ENCODE measurements at places on chromosomes 7 and 10.

DNA sequence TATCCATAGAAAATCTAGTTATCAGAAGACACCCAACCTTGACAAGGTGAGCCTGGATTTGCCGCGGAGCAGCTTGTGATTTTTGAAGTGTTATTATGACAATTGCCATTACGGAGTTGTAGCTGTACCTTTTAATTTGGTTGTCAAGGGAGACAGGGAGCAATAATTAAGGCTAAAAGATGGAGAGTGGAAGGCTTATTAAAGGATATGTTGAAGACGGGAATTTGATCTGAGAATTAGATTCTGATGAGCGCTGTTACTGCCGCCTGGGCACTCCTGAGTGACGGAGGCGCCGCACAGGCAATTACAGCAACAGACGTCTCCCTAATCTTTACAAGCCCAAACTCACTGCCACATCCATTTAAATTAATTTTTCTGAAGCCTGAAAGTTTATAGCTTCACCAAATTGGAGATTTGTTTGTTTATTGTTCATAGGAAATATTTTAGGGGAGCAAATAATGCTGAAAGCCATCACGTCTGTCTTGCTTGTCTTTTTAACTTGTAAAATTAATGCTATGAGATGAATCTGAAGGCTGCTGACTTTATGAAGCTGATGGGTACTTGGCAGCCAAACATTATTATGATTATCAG, 475.0 kb upstream of the ADARB2 start:
- DNase-seq, result no peak

- no peak for DNase-seq
Observed at GRCh38 chr7:131482800-131483199, 73.6 kb downstream of the PODXL start.

GRCh38 chr10:79241990-79242619, 105.2 kb upstream of the PPIF start:
- no peak for DNase-seq

- no peak for DNase-seq
Observed at GRCh38 chr10:4315551-4315950, 510.5 kb upstream of the AKR1E2 start.

GRCh38 chr7:102875700-102876295, 37.0 kb upstream of the LRRC17 start:
- peak; percentile 100 for DNase-seq

GRCh38 chr7:124566583-124566982, 199.0 kb downstream of the GPR37 start:
- DNase-seq, result peak; percentile 22

- no peak for DNase-seq
Observed at GRCh38 chr7:130047831-130048230, 3.3 kb downstream of the ZC3HC1 start.

GRCh38 chr10:1047937-1048336, 982 bp downstream of the IDI1 start:
- no peak for DNase-seq

- DNase-seq, result no peak
Observed at GRCh38 chr7:136030330-136030729, 53.2 kb upstream of the MTPN start.

- DNase-seq, result no peak
Observed at GRCh38 chr10:65993451-65993850, 932.4 kb upstream of the LRRTM3 start.

- DNase-seq, result no peak
Observed at GRCh38 chr10:78178940-78179339, 145.3 kb downstream of the RPS24 start.

DNA sequence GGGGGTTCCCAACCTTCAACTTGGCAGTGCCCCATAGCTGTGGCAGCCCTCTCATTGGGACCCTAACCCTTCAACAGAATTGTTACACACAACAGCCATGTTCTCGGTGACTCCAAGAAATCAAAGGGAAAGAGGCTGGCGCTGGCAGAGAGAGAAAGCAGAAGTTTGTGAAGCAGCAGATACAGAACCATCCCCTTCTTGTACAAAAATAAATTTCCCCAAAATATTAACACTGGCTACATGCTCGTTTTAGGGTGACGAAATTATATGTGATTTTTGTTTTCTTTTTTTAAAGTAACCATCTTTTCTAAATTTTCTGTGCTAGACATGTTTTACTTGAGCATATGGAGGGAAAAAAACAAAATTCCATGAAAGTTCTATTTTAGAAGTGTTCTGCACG, 45.2 kb upstream of the SAMD8 start:
- DNase-seq, result no peak

GRCh38 chr10:62046522-62047227, 145.2 kb downstream of the ARID5B start:
- DNase-seq, result peak; percentile 52

GRCh38 chr7:134891262-134891695, 95.0 kb upstream of the AGBL3 start:
- peak; percentile 85 for DNase-seq

DNA sequence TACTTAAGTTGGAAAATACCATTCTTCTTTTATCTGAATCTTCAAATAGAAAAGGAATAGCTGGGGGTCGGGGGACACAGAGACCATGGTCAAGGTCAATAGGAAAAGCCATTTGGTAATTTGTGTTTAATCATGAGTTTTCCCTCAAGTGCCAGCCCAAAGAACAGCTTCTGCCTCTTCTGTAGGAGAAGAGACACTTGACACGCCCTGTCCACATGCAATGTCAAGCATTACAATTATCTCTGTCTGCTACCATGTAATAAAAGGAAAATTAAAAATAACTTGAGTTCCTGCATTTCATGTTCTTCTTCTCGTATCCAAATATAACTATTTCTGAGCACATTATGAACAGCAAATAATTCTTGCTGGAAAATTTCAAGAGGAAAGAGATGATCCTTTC, 241.7 kb downstream of the IPMK start:
- DNase-seq, result no peak

DNA sequence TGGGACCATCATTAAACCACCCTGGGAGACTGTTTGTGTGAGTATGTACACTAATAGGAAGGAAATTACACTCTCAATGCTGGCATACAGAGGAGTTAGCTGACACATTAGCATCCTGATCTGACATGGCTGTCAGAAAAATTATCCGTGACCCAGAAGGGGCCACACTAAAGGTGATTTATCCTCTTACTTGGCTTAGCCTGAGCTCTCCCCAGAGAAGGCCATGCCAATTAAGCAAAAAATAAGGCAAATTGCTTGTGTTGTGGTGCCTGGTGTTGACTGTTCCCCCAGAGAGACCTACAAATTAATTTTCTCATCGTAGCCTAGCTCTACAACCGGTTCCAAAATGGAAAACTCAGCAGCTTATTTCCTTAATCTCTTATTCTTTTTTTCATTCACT, 992.3 kb downstream of the KCNMA1 start:
- no peak for DNase-seq

DNA sequence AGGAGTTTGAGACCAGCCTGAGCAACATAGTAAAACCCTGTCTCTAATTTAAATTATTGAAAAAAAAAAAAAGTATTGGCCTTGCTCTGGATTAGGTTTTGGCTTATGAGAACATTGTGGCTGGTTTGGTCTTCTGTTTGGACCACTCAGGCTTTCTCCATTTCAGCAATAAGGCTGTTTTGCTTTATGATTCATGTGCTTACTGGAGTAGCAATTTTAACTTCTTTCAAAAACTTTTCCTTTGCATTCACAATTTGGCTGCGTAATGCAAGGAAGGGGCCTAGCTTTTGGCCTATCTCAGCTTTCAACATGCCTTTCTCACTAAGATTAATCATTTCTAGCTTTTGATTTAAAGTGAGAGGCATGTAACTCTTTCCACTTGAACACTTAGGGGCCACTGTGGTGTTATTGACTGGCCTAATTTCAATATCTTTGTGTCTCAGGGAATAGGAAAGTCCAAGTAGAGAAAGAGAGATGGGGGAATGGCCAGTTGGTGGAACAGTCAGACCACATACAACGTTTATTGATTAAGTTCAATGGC, 38.0 kb upstream of the SRPK2 start:
- peak; percentile 7 for DNase-seq

DNA sequence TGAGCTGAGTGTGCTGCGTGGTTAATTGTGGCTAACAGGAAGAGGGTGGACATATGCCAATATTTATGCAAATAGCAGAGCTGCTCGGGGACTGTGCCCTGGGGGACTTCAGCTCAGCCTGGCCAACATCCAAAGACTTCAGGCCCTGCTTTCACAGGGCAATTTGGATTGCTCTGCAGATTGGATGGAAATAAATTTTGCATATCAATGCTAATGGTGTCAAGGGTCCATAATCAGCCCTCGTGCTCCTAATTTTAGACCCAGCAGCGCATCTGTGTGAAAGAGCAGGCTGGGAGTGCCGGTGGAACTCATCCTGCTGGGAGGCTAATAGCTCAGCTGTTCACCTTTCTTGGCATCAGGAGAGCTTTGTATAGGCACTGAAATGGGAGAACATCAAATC, 270.1 kb downstream of the TCERG1L start:
- no peak for DNase-seq

- no peak for DNase-seq
Observed at GRCh38 chr7:141039376-141039775, 24.6 kb upstream of the MRPS33 start.

DNA sequence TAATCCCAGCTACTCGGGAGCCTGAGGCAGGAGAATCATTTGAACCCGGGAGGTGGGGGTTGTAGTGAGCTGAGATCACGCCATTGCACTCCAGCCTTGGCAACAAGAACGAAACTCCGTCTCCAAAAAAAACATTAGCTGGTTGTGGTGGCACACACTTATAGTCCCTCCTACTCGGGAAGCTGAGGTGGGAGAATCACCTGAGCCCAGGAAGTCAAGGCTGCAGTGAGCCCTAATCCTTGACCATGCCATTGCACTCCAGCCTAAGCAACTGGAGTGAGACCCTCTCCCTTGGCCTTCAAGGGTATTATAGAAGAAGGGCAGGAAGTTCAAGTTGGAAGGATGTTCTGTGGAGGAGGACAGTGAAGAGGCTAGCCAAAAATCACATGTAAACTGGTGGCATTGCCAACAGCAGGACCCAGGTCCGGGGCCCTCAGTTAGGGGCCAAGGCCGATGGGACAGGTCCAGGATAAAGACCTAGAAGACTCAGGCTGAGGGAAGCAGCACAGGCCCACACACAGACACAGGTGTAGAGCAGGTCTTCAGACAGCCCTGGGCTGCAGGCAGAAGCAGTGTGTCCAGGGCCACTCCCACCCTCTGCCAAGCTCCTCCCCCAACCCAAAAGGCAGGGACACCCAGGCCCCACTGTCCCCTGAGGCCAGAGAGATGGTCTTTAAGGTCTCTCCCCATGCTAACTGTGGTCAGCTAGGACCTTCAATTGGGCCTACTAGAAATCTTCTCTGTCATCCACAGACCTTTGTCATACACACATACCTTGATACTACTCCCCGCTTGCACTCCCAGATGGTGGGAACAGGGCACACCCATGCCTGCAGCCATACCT, 8.4 kb upstream of the SAMD8 start:
- no peak for DNase-seq

DNA sequence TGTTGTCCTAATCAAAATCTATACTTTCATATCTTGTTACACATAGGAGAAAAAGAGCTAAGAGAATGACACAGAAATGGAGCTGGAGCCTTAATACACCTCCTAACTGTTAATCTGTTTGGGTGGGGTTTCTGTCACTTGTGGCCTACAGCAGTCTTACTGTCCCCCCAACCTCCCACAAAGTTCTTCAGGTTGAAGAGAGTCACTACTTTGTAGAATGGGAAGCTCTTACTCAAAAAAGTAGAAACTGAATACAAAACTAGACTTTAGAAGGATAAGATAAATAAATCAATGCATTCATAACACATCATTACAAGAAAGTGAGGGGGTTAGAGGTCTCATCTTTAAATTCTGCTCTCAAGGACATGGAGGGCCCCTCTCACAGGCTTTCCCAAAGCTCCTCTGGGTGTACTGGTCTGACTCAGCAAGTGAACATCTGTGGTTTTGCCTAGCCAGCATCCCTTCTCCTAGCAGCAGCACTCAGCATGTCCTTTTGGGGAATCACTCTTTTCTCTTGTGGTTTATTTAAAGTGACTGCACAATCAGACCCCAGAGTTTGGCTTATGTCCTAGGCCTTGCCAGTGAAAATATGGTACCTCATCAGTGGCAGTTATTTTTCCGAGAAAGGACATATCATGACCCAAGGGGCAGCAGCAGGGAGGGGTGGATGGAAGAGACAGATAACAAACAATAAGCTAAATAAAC, 2.0 kb upstream of the BLVRA start:
- no peak for DNase-seq

DNA sequence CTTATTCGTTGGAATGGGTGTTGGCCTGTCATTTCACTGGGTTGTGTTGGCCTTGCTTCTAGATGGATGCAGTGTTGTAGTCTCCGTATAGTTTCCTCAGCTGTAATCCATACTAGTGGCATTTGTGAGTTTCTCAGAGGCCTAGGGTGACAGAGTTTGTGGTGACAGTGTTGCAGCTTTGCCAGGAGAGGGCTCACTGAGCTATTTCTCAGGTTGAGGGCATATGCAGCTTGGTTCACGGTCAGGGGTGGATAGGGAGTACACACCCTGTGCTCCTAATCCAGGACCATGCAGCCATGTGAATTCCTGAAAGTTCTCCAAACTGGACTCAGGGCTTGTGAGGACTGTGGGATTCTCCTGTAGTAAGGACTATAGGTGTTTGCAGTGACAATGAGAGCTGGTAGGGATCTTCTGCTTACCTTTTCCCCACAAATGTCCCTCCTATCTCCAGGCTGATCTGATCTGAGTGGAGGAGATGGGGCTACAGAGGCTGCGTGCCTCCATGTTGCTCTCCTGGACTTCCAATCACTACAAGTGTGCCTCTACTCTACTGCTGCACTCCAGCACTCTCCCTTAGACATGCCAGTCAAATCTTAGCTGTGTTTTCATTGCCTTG, 229.0 kb downstream of the STK31 start:
- peak; percentile 2 for DNase-seq

- no peak for DNase-seq
Observed at GRCh38 chr7:40298421-40298820, 163.6 kb downstream of the SUGCT start.

- no peak for DNase-seq
Observed at GRCh38 chr7:119963654-119964053, 309.3 kb upstream of the KCND2 start.

DNA sequence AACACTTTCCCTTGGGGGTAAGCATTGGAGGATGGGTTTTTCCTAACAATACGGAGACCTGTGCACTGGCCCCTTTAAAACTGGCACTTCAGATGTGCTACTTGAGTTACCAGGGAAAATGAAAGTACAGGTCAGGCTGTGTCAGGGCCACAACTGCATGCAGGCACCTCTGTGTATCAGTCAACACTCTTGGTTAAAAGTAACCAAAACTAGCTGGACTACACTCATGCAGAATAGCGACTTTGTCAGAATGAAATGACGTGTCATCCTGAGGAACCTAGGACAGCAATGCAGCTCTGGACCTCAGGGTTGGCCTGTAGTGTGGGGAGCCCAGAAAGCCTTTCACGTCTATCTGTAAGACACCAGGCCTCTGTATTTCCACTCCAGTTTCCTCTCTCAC, 33.8 kb upstream of the SMKR1 start:
- DNase-seq, result no peak

DNA sequence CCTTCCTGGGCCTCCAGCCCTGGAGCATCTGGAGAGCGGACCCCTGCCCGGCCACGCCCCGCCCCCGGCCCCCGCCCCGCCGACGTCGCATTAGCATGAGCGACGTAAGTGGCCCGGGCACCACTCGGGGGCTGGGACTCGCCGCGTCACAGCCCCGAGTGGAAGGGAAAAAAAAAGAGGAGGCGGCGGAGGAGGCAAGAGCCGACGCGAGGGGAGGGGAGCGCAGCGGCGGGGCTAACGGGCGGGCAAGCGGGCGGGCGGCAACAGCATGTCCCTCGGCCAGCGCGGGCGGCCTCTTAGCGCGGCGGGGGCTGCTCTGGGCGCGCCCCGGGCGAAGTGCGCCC, at the start of gene SLC18A3:
SLC18A3 (plus strand) TSS at position 197 of the 344 bp plus-strand sequence. CDS start 431 bp downstream, outside the sequence.
- no peak for DNase-seq

Data from epithelial cell of proximal tubule (primary cell).